ENCODE measurements at places on chromosomes 1 and 21. TPM values are rescaled to one million over a fixed set of nuclear protein-coding genes. Genes with fewer than 3 reads are reported as not detected.

GRCh38 chr1:165645654-165646366 lies 14.8 kb downstream of the MGST3 start:
- no peak for DNase-seq

Gene GOLT1A
- total RNA-seq, result 1.8 TPM

DNA sequence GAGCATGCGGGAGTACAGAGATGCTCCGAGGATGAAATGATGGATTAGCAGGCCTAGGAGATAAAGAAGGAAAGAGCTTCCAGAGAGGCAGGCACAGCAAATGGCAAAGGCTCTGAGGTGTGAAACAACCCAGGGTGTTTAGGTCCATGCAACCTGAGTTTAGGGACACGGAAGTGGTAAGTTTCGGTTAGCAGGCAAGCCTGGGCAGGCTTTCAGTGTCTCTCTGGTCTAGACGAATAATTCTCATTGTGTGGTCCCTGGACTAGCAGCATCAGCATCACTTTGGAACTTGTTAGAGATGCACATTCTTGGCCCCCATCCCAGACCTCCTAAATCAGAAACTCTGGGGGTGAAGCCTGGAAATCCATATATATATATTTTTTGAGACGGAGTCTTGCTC lies 18.6 kb downstream of the NKAIN1 start:
- peak; percentile 49 for DNase-seq

DNA sequence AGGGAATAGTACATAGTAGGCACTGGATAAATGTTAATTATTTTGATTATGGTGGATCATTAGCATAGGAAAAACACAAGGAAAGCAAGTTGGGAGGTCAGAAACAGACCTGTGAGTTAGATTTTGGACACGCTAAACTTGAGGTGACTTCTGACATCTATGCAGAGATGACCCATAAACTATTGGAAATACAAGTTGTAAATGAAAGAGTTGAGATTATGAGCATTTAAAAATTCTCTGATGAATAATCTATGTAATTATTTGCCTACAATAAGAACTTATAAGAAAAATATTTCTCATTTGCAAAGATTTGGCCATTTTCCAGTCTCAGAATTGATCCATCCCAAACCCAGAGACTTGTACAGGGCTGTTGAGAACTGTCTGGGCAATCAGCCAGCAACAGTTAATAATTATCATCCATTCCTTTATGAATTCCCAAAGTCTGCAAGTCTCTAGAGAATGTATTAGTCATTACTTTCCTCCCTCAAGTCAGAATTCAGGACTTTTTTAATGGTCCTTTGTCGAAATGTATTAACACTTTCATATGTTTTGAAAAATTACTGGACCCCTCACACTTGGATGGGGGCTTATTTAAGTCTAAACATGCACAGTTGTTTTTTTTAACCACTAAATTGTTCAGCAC lies 19.4 kb upstream of the SLAMF6 start:
- DNase-seq, result peak; percentile 59

DNA sequence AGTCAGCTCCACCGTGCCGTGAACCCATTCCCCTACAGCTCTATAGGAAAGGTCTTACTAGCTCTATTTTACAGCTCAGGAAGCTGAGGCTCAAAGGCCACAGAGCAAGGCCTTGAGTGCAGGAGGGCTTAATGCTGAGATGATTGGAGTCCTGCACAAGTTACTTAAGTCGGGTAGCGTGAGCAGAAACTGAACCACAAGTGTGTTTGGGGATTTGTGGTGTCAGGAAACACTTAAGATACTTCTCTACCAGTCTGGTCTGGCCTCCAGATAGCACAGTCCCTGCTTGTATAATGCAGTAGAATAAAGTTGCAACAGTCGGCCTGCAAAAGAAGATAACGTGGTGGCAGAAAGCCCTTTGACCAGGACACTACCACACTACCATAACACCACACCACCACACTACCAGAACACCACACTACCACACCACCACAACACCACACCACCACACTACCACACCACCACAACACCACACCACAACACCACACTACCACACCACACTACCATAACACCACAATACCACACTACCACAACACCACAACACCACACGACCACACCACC lies 118.1 kb downstream of the SPSB1 start:
- no peak for DNase-seq

GRCh38 chr1:145891143-145891542 lies 5.5 kb upstream of the ANKRD35 start:
- DNase-seq, result peak; percentile 73

Gene BTBD19
- total RNA-seq, result 0.77 TPM

DNA sequence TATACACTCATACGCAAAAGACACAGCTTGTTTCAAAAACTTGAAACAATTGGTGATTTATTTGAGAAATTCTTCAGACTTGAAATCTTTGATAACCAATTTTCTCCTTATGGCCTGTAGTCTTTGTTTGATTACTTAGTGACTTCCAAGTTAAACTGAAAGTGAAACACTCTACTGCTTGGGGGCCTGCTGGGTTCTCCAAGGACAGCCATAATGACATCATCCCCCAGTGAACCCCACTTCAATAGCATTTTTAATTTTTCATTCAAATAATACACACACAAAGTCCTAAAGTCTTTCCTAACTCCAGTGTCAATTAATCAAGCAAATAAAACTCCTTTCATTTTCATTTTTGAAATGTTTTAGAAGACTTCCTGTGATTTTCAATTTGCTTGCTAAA lies 59.2 kb downstream of the KRTAP19-8 start:
- DNase-seq, result no peak

Gene MEX3A
- total RNA-seq, result 0.53 TPM

- DNase-seq, result no peak
These were observed 32.3 kb downstream of the SLC66A1 start for GRCh38 chr1:19344372-19344810.

- DNase-seq, result no peak
These were observed 215.8 kb downstream of the MATN1 start for GRCh38 chr1:30507401-30508174.

GRCh38 chr1:95116580-95117206 lies 462 bp upstream of the TLCD4 start:
- DNase-seq, result peak; percentile 37

DNA sequence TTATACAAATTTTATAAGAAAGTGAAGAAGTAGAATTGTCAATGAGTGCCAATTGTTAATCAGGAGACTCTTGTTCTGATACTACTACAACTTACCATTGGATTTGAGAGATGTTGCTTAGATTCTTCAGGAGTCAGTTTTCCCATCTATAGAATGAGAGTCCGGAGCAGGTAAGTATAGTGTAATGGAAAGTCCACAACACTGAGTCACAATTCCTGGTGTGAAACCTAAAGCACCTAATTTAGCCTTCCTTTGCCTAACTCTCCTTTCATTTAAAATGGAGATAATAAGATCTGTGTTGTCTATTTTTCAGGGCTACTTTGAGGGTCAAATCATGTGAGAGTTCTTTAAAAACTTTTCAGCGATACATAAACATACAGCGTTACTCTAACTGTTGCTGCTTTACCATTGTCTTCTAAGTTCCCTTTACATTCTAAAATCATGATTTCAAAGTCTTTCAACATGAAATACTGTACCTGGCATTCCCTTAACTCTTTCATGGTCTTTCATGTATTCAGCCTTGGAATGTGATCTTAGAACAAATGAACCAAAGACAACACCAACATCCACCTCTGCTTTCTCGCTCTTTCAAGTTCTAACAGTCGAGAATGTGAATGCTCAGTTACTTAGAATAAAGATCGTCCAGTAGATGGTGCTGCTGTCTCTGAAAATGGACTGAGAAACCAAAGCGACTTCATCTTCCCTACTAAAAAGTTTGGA lies 90.9 kb downstream of the SLC30A10 start:
- peak; percentile 51 for DNase-seq

Gene TENT5C
- total RNA-seq, result 1.2 TPM

GRCh38 chr21:31893851-31894415 lies 21.1 kb downstream of the HUNK start:
- no peak for DNase-seq

- no peak for DNase-seq
These were observed 2.0 kb upstream of the COQ8A start for GRCh38 chr1:226937940-226938725.

DNA sequence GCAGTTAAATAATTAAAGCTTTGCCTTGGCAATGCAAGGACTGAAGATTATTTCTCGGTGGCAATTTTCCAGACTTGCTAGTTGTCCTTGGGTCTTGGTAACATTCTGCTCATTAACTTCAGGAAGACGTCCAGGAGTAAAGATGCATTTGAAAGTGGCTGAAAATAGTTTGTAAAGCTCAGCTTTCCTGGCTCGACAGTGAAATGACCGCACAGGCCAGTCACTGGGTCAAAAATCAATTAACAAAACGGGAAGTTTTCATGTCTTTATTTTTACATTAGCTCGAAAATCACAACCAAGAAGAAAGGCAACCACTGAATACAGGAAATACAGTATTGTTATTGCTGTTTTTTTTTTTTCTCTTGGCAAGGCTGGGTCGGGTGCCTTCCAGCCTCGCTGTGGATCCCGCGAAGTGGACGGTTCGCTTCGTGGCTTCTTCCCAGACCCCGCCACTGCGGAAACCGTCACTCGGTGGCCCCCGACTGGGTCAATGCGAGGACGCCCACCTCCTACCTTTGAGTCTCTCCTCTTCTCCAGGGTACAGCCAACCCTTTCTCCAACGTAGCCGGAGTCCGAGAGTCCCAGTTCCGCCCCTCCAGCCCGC lies 479 bp upstream of the SNX7 start:
- peak; percentile 7 for DNase-seq

GRCh38 chr1:208988811-208989222 lies 594.7 kb upstream of the CAMK1G start:
- peak; percentile 50 for DNase-seq

DNA sequence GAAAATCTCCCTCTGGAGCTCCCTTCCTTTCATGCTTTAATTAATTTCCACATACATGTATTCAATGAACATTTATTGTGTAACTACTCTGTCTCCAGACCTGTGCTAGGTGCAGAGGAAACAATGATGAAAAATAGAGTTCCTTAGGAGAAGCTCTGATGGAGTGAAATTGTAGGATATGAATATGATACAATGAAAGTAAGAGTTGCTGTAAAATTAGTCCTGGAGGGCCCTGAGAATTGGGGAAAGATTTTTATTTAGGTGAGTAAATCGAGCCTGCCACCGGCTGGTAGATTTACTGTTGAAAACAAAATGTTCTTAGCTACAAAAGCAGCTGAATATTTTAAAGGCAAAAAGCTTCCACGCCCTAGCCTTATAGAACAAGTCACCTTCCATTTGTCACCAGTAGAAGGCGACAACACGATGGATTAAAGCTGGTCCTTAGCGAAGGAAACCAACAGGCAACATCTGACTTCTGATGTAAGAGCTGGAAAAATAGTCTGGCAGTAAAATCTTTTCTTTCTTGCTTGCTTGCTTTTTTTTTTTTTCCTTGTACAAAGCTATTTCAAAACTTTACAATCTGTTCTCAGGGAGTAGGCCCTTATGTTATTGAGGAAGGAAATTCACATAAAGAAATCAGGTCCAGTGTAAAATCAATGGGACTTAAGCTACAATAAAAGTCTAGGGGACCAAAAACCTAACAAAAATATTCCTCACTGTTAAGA lies 82.0 kb upstream of the ROR1 start:
- peak; percentile 79 for DNase-seq

DNA sequence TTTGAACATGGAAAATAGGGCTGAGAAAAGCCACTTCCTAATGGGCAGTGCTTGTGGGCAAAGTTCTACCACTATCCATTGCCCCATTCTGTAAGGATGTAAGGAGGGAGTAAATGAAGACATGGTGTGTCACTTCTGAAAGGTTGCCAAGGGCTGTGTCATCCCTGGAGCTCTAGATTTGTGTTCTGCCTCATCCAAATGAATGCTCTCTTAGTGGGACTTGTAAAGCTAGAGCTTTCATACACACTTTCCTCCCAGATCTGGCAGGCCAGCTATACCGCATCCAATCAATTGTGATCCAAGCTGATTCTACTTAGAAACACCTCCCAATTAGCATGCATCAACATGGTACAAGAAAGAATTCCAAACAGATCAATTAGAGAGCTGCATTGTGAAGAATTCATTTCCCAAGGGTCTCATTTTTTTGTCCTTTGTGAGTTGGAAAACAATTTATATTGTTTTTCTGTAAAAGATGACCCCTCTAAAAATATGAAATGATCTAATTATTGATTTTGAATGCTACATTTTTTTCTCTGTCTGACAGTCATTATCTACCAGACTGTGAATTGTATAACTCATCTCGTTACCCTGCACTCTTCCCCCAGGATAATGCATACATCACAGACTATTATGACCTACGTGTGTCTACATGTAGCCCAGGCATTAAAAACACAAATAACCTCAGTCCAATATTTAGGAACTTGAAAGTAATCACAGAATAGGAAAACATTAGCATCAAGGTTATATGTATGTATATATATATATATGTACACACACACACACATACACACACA lies 117.1 kb upstream of the DUSP10 start:
- peak; percentile 97 for DNase-seq

Gene AK5
- total RNA-seq, result not detected

- peak; percentile 78 for DNase-seq
These were observed 239.9 kb upstream of the TMEM51 start for GRCh38 chr1:14913482-14914177.

DNA sequence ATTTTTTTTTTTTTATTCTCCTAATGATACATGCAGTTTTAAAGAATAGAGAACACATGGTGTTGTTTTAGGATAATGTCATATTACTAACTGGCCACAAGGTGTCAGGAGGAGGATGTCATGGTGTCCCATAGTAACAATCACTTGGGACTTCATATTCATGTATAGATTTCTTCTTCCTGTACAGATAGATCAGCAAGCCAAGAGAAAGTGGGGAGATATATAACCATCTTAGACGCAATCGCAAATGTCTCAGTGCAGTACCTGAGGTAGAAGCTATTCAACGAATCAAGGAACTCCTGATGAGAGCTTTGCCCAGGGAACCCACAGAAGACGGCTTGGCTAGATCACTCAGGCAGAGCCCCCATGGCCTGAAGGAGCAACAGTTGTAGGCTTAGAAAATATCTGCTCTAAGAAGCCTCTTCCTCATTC lies 12.3 kb downstream of the OR2T11 start:
- DNase-seq, result peak; percentile 28

- no peak for DNase-seq
These were observed 270.6 kb upstream of the VAMP3 start for GRCh38 chr1:7500381-7501083.
